Activated CD4-positive, alpha-beta T cell treated with anti-CD3 and anti-CD28 coated beads, Interleukin-2, Interleukin-4, amounts not matched to agents 100 ng/mL and 50 ng/mL, durations not matched to agents 16 hours and 8 hours (primary cell): ENCODE measurements at places on chromosomes 16 and 17.
A peak's percentile ranks its signal among the peaks of the same experiment; 100 is the strongest.

- no peak for DNase-seq
These were observed 35.6 kb downstream of the RBFOX3 start for GRCh38 chr17:79575229-79575628.

DNA sequence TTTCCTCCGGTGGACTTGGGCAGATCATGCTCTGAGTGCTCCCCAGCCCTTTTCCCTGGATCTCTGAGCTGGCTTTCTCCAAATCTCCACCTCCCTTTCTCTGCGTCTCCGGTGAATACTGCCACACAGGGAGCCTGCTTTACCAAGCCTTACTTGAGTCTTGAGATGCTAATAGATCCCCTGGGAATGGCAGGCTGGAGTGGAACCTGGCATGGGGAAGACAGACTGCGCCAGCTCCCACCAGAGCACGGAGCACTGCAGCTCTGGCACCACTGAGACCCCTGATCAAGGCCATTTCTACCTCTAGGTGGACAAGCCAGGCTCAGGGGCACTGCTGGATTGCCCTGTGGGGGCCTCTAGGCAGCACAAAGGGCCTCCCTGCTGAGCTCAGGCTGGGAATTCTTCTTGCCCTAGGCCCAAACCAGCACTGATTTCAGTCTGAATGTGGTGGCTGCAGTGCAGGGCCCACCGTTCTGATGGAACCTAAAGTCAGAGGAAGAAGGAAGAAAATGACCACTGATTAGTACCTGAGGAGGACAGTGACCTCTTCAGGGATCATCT lies 74.3 kb upstream of the CRHR1 start:
- DNase-seq, result no peak

GRCh38 chr16:57592591-57593003 lies 35.8 kb upstream of the ADGRG1 start:
- DNase-seq, result peak; percentile 88

GRCh38 chr17:77726549-77727006 lies 231.9 kb upstream of the TNRC6C start:
- no peak for DNase-seq

- no peak for DNase-seq
These were observed 37.9 kb upstream of the SLC38A10 start for GRCh38 chr17:81332914-81333528.

GRCh38 chr17:81621494-81622130 lies 15.3 kb downstream of the NPLOC4 start:
- no peak for DNase-seq

DNA sequence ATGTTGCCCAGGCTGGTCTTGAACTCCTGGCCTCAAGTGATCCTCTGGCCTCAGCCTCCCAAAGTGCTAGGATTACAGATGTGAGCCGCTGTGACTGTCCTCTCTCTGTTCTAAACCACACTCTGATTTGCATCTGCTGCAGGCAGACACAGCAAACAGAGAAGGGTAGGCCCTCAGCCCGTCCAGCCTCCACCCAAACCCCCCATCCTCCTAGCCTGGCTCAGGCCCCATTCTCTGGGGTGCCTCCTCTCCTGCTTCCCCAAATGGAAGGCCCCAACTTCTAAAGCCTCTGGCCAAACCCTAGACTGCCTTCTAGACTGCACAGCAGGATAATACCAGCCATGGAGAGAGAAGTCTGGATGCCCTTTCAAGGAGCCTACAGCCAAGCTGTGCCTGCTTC lies 4.1 kb upstream of the GFAP start:
- no peak for DNase-seq

- no peak for DNase-seq
These were observed 27.0 kb upstream of the RASD1 start for GRCh38 chr17:17523001-17523730.

GRCh38 chr17:78774956-78775571 lies 7.0 kb downstream of the CYTH1 start:
- peak; percentile 84 for DNase-seq

DNA sequence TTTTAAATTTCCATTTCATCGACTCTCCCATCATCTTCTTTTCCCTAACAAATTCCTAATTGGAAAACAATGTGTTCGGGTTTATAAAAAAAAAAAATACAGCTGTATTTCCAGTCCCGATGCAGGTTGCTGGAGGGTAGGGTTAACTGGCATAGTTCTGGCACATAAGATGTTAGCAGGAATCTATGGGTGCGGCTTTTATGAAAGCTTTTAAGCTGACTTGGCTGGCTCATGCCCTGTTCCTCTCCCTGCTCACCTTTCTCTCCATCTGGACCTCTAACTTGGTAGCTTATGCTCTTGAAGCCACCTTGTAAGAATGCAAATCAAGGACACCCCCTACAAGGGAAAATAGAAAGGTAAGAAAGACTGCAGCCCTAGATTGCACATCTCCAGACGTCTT lies 33.2 kb upstream of the KCNJ2 start:
- no peak for DNase-seq

DNA sequence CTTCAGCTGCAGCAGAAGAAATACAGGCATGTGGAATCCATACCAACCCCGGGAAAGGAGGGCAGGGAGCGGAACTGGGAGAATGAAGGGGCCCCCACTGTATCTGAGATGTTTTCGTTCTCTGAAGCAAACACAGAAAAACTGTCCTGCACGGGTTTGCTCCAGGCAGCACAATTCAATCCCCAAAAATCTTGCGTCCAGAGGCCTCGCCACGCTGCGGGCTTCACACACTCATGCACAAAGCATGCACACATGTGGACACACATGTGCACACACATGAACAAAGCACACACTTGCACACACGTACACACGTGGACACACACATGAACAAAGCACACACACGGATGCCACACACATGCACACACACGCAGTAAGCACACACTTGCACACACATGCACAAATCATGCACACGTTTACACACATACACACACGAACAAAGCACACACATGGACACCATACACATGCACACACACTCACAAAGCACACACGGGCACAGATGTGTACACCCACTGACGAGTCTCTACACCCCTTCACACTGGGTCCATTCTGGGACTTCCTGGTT lies 27.3 kb downstream of the COX4I1 start:
- no peak for DNase-seq

- DNase-seq, result no peak
These were observed 103.3 kb upstream of the CLEC3A start for GRCh38 chr16:77918809-77919707.

- DNase-seq, result no peak
These were observed 10.3 kb upstream of the RNPS1 start for GRCh38 chr16:2278272-2278608.

DNA sequence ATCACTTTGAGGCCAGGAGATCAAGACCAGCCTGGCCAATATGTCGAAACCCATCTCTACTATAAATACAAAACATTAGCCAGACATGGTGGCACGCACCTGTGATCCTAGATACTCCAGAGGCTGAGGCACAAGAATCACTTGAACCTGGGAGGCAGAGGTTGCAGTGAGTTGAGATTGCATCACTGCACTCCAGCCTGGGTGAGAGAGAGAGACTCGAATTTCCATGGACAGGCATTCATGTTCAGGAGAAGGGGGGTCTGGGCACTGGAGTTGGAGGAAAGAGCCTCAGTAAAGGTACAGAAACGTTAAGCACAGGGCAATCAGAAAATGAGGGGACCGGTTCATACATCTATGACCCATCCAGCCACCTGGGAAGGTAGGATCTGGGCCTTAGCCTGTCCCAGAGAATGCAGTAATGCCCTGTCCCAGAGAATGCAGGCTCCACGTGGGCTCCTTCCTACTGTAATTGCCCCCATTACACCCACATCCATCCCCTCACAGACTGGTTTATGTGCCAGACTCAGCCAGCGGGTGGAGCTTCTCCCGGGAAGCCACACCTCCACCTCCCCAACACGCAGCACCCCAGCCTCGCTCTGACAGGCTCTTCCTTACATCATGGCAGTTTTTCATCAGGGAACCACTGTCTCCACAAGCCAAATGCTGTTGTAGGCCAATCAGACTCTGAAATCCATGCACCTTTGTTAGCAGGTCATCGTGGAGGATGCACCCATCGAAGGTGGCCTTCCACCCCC lies 21.6 kb upstream of the ARL4D start:
- no peak for DNase-seq

GRCh38 chr17:72079700-72080099 lies 41.1 kb upstream of the SOX9 start:
- DNase-seq, result no peak
